Putamen (tissue), 1 donor: ENCODE measurements at places on chromosomes 6 and 20.
A peak's percentile ranks its signal among the peaks of the same experiment; 100 is the strongest.

GRCh38 chr6:45513843-45514242 is 136.1 kb upstream of the SUPT3H start:
- DNase-seq, result no peak

GRCh38 chr20:53805895-53806384 is 212.3 kb upstream of the ZNF217 start:
- DNase-seq, result no peak

DNA sequence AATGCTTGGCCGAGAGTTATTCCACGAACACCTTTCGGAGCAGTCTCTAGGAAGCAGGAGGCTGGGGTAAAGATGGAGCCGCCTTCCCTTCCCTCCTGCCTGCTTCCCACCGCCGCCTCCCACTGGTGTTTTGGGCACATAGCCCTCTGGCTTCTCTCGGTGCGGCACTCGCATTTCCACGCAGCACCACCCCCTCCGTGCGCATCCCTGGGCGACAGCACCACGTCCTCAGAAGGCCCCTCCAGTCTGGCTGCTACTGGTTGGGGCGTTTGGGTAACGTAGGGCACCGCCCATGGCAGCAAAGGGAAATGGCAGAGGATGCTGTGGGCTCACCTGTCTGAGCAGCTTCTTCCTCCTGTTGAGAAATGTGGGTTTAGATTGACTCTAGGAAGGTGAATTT is 2.4 kb downstream of the COL20A1 start:
- peak; percentile 61 for DNase-seq

DNA sequence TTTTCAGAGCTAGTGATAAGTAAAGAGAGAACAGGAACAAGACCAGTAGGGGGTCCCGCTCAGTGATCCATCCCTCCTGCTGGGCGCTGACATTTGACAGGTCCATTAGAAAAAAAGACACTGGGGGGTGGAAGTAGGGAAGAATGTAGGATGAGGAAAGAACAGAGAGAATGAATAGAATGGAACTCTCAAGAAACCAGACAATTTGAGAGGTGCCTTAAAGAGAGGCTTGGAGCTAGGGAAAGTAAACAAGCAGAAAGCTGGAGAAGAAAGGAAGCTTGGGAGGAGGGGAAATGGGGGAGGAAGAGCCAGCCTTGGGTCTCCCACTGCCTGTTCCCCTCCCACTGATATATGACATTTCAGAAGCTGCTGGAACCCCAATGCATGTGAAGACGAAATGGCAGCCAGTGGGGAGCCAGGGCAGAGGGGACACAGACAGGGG is 8.4 kb downstream of the GABBR1 start:
- DNase-seq, result no peak
